NCI-H82 (cell line): ENCODE measurements at places on chromosomes 7 and 10.

DNA sequence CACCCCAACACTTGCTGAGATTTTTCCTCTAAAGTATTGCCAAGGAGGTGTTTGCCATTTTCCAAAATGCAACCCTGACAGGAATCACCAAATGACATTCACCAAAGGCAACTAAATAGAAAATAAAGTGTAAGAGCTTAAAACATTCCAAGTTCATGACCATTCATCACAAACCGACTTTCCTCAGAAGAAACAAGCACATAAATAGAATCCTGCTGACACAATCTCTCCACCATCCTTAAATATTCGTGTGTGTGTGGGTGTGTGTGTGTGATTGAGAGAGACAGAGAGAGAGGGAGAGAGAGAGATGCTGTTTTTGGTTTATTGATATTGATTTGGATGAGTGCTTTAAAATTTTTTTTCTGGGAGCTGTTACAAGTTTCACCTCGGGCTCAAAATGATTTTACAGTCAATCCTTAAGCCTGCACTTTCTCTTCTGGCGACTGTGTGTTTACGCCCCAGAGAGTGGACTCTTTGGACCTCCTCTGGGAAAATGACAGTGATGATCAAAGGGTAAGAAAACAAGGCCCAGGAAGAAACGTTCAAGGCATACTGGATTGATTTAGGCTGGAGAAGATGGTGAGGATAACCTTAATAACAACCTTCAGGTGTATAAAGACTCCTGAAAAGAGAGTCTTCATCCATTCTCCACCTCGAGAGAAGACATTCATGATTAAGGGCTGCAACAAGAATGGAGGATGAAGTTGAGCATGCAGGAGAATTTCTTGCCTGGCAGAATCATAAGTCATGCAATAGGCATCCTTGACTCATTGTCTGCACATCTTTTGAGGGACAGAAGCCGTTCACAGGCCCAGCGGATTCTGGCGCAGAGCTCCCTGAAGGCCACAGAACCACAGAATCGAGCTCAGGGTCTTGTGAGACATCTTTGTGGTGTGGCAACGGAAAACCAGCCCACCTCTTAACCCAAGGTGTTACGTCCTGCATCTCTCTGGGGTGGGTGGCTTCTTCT, 104.4 kb upstream of the FGFR2 start:
- DNase-seq = no peak

DNA sequence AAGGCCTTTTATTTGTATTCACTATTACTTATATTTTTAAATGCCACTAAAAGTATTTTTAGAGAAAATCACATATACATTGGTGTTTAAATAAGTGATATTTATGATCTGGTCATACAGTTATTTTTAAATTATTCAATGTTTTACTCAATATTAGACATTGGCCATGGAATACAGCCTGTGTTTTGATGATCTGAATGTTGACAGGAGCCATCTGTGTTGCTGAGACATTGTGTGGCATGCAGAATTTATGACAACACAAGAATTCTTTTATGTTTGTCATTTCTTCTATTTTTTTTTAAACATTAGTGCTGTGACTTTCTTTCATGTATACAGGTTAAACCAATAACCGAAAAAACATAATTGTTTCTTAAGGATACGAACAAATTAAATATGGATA, 156.2 kb downstream of the CCSER2 start:
- no peak for DNase-seq

DNA sequence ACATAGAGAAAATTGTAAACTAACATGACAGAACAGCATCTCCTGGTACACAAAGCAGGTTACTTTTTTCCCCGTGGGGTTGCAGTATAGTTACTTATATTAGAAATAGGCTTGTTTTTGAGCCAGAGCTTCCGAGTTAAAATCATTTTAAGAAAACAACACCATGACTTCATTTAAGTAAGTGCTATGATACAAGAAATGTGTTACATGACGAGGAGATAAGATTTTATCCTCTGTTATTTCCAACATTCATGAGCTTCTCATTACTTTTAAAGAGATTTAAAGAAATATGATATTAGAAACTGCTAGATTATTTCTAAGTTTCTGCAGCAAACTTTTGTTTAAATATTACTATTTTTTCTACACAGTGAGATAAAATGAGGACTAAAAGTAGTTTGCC, 968.7 kb downstream of the GATA3 start:
- DNase-seq = no peak

GRCh38 chr10:92575961-92576360, 2.1 kb upstream of the IDE start:
- no peak for DNase-seq

GRCh38 chr10:35959252-35959651, 317.2 kb upstream of the FZD8 start:
- no peak for DNase-seq

GRCh38 chr10:102643336-102644065, 778 bp upstream of the TRIM8 start:
- DNase-seq = peak; percentile 73

- no peak for DNase-seq
Observed at GRCh38 chr10:51397695-51398094, 301.7 kb downstream of the CSTF2T start.

GRCh38 chr10:130998642-130999041, 312.9 kb downstream of the TCERG1L start:
- DNase-seq = no peak

DNA sequence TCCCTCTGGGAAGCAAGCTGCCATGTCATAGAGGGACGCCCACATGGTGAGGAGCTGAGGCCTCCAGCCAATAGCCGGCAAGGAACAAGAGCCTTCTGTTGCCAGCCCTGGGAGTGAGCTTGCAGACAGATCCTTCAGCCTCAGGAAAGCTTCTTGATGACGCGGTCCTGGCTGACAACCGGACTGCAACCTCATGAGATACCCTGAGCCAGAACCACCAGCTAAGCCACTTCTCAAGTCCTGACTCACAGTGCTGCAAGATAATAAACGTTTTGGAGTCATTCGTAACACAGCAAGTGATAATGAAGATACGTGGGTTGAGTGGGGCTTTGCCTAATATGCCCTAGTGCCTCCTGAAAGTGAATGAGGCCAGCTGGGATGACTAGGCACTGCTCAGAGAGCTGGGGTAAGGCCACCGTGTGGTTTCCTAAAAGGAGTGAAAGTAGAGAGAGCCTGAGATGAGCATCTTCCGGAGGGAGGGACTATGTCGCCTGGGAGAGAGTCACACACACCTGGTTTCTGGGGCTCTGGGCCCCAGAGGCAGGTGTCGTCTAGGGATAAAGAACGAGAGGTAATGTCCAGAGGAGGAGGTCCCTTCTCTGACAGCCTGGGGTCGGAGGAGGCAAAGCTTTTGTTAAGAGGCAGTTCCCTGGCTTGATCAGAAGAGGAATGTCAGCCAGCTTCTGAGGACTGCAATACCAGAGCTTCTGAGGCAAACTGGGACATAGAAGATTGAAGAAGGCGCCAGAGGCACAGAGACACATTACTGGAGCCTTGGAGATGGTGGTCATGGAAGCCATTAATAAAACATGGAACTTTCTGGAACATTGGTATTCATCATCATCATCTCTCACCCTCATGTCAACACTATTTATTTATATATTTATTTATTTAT, 53.6 kb downstream of the PYROXD2 start:
- peak; percentile 52 for DNase-seq

DNA sequence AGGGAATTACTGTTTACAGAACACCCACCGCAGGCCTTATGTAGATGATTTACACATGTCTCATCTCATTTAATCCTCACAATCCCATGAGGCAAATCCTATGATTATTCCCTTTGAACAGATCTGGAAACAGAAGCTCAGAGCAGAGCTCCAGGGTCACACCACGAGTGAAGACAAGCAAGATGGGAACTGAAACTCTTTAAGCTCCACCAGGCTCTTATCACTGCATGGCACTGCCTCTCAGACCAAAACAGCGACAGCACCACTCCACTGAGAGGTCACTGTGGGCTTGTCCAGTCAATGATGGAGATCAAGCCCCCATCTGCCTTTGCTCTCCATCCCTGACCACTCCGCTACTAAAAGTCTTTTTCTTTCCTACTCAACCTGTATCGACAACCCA, 5.9 kb downstream of the GRID1 start:
- DNase-seq = peak; percentile 77

DNA sequence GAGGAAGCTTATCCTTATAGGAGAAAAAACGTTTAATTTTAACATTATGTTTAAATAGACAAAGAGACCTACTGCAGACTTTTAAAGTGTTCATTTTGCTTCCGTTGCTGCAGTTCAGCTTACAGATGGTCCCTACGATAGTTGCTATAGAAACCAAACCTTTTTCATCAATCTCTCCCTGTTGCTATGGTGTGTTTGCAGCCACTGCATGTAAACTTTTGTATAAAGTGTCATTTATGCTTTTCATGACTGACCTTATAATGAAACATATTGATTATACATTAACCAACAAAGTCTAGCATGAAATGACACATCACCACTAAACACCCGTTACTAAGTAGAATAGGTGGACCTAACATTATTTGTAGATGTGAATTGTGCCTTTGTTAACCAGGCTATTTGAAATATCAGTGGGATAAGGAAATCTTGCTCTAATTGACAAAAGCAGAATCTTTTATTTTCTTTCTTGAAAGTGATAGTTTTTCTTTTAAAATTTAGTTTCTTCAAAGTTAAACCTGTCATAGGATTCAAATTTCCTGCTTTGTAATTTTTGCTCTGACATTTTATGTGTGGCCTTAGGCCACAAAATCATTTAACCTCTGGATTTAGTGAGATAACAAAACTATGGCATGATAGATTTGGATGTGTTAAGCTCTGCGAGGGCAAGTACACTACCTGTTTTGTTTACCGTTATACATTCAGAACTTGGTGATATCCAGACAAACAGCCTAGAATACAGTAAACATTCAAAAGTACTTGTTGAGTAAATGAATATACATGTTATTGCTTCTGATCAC, 64.0 kb downstream of the CACNB2 start:
- no peak for DNase-seq

GRCh38 chr7:133134810-133135209, 52.9 kb upstream of the CHCHD3 start:
- no peak for DNase-seq

- DNase-seq = peak; percentile 35
Observed at GRCh38 chr10:79084012-79084971, 15.5 kb downstream of the ZMIZ1 start.

- no peak for DNase-seq
Observed at GRCh38 chr10:117662751-117663540, 120.4 kb downstream of the EMX2 start.

DNA sequence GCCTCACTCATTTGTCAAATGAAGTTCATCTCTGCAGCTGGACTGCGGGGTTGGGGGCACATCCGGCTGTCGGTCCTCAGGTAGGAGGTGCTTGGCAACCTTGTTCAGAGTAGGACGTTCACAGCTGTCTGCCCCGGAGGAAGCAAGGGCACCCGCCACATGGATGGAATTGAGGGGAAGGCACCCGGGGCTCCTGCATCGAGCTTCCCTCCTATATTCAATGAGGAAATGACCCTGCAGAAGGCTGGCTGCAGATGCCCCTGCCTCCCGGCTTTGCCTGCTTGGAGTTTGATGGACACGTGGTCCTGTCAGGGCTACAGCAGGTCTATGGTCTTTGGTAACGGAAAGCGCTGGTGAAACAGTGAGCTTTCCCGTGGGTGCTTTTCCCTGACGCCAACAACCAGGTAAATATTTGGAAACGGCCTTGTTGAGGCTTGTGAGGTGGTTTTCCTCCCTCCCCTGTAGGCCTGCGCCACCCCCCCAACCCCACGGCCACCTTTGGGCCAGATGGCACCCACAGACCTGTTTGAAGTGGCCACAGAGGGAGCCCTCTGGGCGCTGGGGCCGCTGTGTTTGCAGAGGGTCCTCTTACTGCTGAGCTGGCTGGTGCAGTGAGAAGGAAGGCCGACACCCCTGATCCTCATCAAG, 32.9 kb downstream of the HTRA1 start:
- no peak for DNase-seq

GRCh38 chr7:43572516-43573049, 10.3 kb upstream of the STK17A start:
- DNase-seq = no peak

DNA sequence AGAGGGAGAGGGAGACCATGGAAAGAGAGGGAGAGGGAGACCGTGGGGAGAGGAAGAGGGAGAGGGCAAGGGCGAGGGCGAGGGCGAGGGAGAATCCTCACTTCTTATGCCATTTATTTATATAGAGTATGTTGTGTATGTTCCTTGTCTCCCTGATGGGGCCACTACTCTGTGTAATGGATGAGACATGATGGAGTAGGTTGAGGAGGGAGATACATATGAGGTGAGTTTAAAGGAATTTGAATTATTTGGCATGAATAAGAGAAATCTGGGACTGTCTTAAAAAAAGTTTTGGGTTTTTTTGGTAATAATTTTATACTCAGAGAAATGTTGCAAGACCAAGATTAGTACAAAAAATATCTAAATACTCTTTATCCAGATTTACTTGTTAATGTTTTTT, 20.1 kb downstream of the CCSER2 start:
- no peak for DNase-seq

DNA sequence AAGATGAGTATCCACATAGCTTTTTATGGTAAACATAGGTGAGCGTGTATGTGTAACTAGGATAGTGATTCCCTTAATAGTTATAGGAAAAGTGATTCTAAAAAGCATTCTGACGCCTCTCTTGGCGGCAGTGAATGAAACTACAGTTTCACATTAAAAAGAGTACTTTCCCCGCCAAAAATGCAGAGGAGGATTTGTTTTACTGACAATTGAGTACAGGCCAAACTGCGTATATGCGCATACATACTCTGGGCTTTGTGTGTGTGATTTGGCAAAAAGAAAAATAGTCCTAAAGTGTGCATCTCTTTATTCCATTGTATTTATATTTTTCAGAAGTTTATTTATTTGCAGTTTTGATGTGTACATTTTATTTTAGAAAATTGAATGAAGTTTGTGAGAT, 10.3 kb downstream of the CUL1 start:
- no peak for DNase-seq

- DNase-seq = no peak
Observed at GRCh38 chr7:44541876-44542610, 913 bp upstream of the NPC1L1 start.

GRCh38 chr10:104663563-104663962, 22.5 kb downstream of the SORCS3 start:
- DNase-seq = peak; percentile 13
